ENCODE measurements at places on chromosomes 16 and 17.

- no peak for DNase-seq
These were observed 186.0 kb downstream of the GRIN2A start for GRCh38 chr16:9996221-9996620.

DNA sequence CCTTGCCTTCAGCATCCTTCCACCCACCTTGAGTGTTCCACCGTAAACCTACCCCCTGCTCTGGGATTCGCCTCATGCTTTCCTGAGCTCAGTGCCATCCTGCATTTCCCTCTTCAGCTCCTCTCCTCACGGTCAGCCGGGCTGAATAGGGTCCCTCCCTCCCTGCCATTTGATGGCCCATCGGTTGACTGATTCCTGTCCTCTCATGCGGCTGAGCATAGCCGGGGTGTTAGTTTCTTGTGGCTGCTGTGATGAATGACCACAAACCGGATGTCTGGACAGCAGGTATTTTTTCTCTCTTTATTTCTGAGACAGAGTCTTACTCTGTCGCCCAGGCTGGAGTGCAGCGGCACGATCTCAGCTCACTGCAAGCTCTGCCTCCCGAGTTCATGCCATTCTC is 44.1 kb upstream of the MGAT5B start:
- DNase-seq = no peak

DNA sequence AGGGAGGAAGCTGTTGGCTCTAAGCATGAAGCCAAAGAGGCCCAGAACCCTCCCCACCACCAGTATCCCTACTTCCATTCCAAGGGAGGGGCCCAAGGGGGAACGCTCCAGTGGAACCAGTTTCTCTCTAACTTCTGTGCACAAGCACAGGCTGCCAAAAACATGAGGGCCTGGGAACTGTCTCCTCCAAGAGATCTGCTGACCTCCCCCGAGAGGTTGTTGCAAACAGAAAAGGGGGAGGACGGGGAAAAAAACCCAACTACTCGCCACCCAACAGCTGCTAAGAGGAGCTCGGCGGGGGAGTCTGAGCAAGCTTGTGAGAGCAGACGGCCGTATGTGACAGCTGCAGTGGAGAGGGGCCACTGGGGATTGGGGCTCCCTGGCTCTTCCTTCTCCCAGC is 15.7 kb upstream of the SLC35B1 start:
- no peak for DNase-seq

- no peak for DNase-seq
These were observed 1.8 kb upstream of the TEX2 start for GRCh38 chr17:64264891-64265290.

- no peak for DNase-seq
These were observed 427.9 kb downstream of the CDH11 start for GRCh38 chr16:64693946-64694345.

- DNase-seq = no peak
These were observed 469.9 kb downstream of the HS3ST4 start for GRCh38 chr16:26161461-26162180.

- DNase-seq = no peak
These were observed 534.1 kb downstream of the GRIN2A start for GRCh38 chr16:9647981-9648701.

GRCh38 chr16:8576141-8577004 is 13.9 kb downstream of the TMEM114 start:
- no peak for DNase-seq

- no peak for DNase-seq
These were observed 3.7 kb downstream of the CMTM1 start for GRCh38 chr16:66569827-66570405.

DNA sequence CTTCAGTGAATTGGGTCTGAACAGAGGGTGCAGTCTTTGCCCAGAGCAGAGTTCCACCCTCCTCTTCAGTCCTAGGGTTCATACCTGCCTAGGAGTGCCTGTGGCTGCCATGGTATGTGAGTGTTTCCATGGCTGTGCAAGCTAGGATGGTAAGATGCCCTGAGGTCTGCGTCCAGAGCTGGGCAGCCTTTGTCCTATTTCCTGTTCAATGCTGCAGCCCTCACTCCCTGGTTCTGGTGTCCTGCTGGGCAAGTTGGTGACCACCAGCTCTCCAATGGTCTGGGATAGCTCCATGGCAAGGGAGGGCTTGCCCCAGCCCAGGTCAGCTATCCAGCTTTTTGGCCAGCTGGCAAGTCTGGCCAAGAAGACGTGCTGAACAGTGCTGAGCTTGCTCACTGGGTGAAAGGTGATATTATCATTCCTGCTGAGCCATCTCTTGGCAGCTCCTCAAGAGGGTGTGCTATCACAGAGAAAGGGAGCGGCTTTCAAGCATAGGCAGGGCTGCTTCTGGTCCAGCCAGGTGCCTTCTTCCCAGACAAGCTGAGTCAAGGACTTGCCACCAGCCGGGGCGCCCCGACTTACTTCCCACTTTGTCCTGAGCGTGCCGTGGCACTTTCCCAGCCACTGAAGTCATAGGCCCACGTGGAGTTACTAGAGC is 13.0 kb upstream of the NFATC3 start:
- no peak for DNase-seq

- peak; percentile 60 for DNase-seq
These were observed 1.4 kb upstream of the CEMP1 start for GRCh38 chr16:2532494-2533141.

GRCh38 chr16:74558873-74559272 is 48.0 kb downstream of the GLG1 start:
- DNase-seq = no peak

DNA sequence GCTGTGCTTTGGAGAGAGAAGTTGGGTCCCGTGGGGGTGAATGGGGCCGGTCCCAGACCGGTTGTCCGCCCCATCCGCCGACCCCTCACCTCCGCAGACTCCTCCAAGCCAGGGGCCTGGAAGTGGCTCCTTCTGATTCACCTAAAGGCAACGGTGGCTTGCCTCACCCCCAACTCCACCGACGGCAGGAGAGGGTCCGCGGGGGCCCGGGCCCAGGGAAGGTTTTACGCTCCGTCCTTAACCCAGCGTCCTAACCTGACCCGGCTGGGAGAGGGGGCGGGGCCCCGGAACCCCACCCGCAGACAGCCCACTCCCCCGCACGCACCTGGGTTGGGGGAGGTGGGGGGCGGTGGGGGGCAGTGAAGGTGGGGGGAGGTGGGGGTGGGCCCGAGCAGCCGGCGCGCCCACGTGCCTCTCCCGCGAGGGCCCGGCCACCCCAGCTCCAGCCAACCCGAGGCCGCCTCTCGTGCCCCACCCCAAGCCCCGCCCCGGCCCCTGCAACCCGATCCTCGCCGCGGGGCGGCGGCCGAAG is 12.7 kb upstream of the CD300A start:
- peak; percentile 80 for DNase-seq
